ENCODE measurements at places on chromosomes 5 and 9. TPM values are rescaled to one million over a fixed set of nuclear protein-coding genes. Genes with fewer than 3 reads are reported as not detected.

The TAS2R1 gene
- total RNA-seq: not detected

DNA sequence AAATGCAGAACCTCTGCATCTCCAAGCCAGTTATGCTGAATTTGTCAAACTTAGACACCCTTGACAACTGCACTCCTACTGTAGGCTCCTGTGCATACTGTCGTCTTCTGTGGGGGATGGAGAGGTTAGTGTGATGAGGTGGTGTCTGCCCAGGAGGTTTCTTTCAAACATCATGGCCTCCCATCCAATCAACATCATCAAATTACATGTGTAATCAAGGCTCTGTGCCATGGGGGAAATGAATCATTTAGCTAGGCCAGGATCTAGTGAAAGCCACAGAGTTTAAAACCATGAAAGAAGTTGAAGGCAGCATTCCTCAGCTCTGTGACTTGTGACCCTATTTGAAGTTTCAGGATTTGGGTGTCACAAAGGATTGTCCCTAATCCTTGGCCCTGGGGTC, 240.6 kb downstream of the MARCHF11 start:
- no peak for DNase-seq

GRCh38 chr9:96186591-96187011, 115.4 kb downstream of the HSD17B3 start:
- DNase-seq: peak; percentile 75

GRCh38 chr5:167786871-167787578, 504.4 kb upstream of the WWC1 start:
- DNase-seq: no peak

DNA sequence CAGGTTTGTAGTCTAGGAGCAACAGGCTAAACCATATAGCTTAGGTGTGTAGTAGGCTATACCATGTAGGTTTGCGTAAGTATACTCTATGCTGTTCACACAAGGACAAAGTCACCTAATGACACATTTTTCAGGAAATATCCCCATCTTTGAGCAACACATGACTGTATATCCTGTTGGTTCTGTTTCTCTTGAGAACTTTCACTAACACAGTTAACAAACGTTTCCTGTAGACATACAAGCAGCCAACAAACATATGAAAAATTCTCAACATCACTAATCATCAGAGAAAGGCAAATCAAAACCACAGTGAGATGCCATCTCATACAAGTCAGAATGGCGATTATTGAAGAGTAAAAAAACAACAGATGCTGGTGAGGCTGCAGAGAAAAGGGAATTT, 68.2 kb downstream of the NR2F1-AS1 start:
- no peak for DNase-seq

GRCh38 chr9:126523611-126524111, 90.1 kb upstream of the LMX1B start:
- no peak for DNase-seq

DNA sequence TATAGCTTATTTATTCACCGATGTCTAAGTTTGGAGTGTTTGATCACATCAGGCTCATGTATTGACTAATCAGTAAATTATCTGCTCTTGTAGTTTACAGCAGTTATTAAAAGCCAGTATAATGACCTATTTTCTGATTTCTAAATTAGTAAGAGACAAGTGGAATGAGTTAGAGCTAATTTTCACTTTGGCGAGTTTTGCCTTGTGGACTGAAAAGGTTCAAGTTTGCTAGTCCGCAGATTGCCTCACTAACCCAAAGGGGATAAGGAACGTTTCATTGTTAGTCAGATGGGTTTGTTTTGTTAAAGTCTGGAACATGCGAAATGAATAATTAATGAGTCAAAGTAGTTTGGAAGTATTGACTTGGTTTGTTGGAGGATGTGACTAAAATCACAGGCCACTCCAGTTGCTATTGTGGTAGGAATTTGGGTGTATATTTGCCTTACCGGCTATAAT, 40.1 kb downstream of the SMARCA2 start:
- DNase-seq: no peak

The EIF4E1B gene
- not detected for total RNA-seq

- no peak for DNase-seq
Measured at GRCh38 chr5:154278908-154279307, 88.4 kb downstream of the GALNT10 start.

The SLC6A19 gene
- 72.5 TPM for total RNA-seq

- no peak for DNase-seq
Measured at GRCh38 chr5:21097661-21098060, 1109.7 kb upstream of the CDH18 start.

GRCh38 chr9:132637351-132637750, 32.4 kb downstream of the DDX31 start:
- peak; percentile 55 for DNase-seq

GRCh38 chr9:129240581-129241211, 62.6 kb upstream of the IER5L start:
- DNase-seq: no peak

DNA sequence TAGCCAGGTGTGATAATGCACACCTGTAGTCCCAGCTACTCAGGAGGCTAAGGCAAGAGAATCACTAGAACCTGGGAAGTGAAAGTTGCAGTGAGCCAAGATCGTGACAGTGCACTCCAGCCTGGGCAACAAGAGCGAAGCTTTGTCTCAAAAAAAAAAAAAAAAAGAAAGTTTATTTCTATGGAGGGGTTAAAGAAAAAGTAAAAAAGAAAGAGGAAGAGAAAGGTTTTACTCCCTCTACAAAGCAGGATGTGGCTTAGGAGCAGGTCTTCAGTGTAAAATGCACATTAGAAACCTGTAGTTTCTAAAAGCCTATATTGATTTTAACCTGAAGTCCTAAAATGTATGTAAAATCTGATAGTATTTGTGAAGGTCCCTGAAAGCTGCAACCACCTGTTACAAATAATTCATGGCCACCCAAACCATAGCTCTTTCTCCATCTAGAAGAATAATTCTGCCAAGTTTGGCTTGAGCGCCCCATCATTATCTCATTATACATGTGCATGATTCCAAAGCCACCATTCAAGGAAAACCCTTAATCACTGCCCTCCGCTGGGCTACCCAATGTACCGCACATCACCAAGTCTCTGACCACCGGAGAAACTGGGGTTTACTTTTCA, 3.4 kb downstream of the FNBP1 start:
- DNase-seq: no peak

DNA sequence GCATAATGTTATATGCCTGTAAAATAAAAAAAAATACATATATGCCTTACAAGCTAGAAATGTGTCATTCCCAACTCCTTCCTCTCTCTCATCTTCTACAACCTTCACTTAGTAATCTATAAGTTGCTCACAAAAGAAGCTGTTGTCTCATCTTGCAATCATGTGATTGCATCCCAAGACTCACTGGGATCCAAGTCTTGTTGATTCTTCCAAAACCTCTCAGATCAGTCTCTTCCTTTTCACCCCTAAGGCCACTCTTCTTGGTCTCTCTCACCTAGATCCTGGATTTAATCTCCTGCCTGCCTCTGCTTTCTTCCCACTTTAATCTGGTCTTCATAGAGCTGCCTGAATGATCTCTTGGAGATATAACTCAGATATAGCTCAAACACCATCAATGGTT, 261.1 kb upstream of the NR4A3 start:
- no peak for DNase-seq

DNA sequence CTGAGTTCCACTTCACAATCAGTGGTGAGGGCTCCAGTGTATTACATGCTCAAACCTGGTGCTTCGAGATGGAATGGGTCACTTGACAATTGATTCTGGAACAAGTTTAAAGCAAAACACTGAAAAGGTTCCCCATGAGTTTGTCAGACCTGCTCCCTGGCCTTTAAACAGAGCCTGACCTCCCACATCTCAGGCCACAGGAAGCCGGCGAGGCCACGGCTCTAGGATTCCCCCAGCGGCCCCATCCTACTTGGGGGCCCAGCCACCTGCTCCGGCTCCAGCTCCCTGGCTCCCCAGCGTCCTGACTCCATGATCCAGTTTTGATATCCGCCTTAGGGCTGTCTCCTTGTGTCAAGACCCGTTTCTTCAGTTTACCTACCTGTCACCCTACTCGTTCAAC, 62.0 kb downstream of the TTLL11 start:
- DNase-seq: no peak

DNA sequence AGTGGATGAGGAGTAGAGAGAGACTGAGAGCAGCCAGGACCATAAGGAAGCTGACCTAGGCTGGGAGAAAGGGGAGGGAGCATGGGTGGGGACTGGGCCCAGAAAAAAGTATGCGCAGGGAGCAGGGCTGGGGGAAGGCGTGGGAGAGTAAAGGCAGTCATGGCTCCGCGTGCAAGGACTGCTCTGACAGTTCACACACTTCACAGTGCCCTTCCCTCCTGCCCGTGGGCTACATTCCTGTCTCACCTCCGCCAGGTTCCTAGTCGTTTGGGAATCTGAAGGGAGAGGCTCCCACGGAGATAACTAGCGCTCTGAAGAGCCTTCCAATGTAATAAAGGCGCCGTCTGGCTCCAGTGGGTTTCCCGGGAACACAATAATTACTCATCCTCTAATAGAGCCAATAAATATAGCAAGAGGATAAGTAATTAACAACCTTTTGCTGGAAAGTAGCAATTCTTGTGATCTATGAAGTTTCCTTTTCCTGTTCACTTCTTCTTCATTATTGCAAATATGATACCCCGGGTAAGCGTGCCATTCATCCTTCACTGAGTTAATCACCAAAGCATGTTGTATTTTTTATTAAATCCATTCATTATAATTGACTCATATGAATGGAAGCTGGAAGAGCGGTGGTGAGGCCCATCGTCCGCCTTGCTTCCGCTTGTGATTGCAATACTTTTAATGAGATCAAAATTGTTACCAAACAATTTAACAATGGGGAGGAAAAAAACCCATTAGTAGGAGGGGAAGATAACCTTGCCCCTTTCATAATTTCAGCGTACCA, 39.3 kb downstream of the TTLL11 start:
- peak; percentile 21 for DNase-seq

The STING1 gene
- total RNA-seq: 55.6 TPM

- DNase-seq: no peak
Measured at GRCh38 chr9:4005896-4006295, 294.0 kb downstream of the GLIS3 start.

DNA sequence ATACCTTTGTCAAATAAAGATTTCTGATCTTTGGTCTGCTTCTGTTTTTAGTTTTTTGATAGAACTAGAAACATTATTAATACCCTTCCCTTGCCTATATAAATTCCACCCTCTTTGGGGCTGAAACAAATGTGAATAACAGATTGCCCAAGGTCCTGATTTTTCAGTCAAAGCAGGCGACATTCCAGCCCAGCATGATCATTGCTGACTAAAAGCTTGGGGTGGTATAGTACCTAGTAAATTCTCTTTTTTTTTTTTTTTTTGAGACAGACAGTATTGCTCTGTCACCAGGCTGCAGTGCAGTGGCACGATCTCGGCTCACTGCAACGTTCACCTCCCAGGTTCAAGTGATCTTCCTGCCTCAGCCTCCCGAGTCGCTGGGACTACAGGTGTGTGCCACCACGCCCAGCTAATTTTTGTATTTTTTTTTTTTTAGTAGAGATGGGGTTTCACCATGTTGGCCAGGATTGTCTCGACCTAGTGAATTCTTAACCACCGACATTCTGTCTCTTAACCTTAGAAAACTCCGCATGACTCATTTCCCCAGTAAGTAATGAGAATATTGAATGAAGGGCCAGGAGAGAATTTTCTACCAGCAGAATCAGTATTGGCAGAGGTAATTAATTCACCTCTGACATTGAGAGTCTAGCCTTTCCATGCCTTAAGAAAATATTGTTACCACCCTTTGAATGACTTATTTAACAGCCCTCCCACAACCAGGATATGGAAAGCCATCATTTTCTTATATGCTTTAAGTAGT, 226.4 kb downstream of the GNA14 start:
- no peak for DNase-seq

The KCNV2 gene
- total RNA-seq: not detected

The DEPDC1B gene
- 5.3 TPM for total RNA-seq

The RNF183 gene
- total RNA-seq: 0.85 TPM

The GRM6 gene
- not detected for total RNA-seq

DNA sequence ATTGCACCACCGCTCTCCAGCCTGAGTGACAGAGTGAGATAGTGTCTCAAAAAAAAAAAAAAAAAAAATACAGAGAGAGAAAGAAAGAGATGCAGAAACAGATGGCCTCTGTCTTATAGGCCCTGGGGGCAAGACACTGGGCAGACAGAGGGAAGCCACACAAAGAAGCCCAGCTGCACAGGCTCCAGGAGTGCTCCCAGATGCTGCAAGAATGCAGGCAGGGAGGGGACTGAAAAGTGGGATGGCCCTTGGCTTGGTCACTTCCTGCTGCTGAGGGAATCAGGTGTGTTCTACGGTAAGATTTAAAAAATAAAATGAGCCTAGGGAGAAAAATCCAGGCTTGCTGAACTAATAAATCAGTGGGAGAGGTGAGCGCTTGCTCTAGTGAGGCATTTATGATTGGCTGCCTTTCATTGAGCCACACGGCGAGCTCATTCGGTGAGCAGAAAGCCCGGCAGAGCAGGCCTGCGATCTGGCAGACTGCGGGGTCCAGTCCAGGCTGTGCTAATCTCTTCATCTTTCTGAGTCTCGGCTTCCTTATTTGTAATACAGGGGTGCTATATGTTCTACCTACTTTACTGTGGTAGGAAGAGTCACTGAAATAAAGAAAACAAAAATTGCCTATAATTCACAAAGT, 80.6 kb downstream of the RAD23B start:
- no peak for DNase-seq

DNA sequence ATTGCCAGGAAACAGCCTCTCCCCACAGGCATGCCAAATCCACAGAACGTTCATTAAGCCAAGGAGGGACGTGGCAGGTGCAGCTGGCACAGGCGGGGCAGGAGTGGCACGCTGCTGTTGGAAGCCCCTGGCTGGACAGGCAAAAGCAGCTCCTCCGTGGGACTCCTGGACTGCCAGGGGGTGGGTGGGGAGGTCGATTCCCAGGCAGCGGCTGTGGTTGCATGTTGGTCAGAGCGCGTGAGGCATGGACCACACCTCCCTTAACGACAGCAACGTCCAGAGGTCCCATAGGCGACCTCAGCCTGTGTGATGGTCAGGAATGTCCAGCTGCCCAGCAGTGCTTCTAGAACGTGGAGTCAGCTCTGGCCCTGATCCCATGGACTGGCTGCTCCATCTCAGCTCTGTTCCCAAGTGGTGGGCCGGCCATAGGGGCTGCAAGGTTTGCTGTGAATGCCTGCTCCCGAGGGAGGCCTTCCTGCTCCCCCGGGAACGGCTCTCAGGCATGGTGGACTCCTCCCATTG, 6.9 kb downstream of the SLC6A19 start:
- DNase-seq: no peak
